ENCODE measurements at places on chromosomes 2 and 18.

DNA sequence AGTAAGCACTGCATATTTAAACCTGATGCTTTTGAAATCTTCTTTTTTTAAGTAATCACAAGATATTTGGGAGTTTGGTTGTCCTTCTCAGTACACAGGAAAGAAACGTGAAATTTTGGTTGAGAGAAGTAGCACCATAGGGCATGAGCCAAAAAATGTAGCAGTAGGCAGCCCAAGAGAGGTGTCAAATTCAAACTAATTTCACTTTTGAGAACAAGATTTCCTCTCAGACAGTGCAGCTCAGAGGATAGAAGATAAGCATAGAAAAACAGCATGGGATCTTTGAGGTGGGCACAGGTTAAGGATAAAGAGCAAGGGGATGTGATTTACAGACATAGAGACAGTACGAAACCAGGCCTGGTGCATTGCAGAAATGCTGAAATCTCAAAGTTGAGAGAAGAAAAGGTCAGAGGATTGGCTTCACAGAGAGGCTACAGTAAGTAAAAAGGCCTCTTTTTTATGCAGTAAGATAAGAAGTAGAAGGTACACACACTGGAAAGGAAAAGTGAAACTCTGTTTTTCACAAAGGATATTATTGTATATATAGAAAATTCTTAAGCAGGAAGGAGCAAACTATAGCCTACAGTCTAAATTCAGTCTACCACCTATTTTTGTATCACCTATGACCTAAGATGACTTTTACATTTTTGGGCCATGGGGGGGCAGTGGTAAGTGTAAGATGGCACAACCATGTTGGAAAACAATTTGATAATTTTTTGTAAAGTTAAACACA is 89.8 kb downstream of the PKP4 start:
- DNase-seq, result no peak

DNA sequence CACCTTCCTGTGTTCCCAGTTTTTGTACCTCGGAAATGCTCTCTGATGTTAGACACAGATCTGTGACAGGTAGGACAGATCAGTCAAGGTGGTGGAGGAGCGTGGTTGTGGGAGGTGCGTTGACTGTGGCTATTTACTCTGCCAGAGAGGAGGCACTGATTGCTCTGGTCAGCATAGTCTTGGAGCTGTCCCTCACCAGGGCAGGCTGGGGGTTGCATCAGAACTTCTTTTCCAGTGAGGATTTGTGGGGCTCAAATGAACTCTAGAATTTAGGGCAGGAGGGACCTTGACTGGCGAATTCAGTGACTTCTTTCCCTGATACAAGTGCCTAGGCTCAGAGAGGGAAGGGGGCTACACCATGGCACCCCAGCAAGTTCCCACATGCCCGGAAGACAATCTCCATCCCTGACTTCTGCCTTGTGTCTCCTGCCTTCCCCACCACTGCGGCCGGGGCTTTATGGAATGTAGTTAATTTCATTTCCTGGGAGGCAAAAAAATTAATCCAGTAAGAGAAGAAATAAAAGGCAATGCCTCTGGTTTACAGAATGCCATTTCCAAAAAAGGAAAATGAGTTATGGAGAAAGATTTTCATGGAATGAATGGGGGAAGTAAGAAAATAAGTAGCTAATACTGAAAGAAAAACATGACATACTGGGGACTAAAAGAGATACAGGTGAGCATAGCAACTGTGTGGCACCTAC is 26.1 kb downstream of the NIFK start:
- peak; percentile 36 for DNase-seq

- DNase-seq, result no peak
These were observed 135.1 kb downstream of the NFATC1 start for GRCh38 chr18:79530821-79531220.

GRCh38 chr2:215685238-215685990 is 249.5 kb upstream of the FN1 start:
- DNase-seq, result peak; percentile 36

DNA sequence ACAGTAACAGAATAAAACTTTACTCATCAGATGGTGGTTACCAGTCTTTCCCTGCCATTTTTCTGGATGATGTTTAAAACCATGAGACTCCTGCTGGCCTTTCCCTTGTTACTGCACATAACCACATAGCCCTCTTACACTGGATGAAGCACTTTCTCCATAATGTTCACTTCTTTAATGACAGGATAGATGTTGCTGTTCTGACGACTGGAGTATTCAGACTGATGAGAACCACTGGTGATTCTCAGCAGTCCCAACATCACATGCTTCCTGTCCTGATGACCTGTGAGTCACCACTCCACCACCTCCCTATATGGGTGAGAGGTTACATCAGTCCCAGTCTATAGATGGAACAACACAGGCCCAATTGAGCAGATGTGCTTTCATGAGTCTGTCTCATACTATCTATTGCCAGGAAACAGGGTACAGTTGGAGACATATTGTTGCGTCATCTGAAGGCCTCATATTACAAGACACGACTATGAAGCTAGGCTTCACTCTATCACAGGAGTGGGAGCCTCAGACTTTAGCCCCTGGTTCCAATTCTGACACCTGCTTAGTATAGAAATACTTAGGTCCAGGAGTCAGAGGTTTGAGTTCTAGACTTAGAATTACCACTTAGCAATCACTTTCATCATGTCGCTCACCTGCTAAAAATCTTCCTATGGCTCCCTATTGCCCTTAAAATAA is 145.7 kb upstream of the KLF7 start:
- peak; percentile 96 for DNase-seq

DNA sequence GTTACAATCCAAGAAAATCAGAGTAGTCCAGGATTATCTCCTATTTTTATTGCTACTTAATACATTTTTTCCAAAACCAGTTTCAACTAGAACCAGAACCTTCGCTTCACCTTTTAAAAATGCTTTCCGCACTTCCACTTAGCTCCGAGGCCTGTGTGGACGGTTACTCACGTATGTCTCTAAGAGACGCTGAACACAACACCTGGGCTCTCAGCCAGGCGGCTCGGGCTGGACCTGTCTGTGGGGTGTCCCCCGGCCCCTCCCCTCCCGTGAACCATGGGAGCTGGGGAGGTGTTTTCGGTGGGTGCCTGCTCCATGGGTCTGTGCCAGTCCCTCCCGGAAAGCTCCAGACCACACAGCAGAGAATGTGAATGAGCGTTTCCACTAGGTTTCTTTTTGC is 223.8 kb downstream of the GLI2 start:
- DNase-seq, result no peak

GRCh38 chr2:186913870-186914269 is 64.9 kb upstream of the ZSWIM2 start:
- no peak for DNase-seq

- DNase-seq, result peak; percentile 93
These were observed 167.9 kb upstream of the NXPH2 start for GRCh38 chr2:138948070-138948539.

DNA sequence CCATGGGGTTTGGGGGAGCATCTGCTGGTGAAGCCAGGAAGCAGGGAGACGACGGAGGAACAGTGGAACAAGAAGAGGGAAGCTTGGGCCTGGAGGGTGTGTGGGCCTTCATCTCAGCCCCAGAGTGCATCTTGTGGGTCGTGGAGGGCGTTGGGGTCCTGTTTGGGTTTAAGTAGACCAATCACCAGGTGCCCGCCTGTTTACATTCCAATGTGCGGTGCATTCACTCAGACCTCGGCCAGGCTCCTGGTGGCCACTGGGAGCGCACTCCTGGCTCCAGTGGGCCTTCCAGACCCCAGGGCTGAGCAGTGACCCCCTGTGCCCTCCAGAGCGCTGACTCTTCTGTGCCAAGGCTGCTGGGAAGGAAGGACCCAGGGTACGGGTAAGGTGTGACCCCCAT is 293.7 kb downstream of the NDUFA10 start:
- DNase-seq, result no peak

Measured in GM23248 (cell line).